Stimulated activated CD4-positive, alpha-beta T cell treated with anti-CD3 and anti-CD28 coated beads, Interleukin-1b, Interleukin-23, amount 100 ng/mL, for 1 hour (primary cell): ENCODE measurements at places on chromosomes 6 and 20.

DNA sequence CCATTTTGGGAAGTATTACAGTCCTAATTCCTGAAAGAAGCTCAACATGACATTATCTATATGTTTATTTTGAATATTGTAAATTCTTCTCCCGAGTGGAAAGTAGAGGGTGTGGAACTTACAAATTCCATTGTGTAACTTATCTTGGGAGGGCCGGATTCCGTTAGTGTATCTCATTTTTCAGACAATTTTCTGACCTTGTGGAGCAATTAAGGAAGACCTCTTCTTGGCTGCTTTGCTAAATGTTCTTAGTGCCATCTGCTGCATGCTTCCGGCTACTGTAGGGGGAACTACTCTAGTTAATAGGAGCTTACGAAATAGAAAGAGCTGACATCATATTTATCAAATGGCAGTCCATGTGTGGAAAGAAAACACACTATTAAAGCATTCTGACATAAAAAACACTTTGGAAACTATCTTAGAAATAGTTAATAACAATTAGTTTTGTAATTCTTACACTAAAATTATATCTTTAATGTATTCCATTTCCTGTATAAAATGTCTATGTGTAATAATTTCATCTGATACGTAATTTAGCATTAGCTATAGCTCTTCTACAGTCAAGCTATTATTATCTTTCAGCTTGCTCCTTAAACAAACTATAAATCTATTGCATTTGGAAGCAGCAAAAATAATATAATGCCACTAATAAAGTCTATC lies 41.5 kb upstream of the KCNQ5 start:
- no peak for DNase-seq

DNA sequence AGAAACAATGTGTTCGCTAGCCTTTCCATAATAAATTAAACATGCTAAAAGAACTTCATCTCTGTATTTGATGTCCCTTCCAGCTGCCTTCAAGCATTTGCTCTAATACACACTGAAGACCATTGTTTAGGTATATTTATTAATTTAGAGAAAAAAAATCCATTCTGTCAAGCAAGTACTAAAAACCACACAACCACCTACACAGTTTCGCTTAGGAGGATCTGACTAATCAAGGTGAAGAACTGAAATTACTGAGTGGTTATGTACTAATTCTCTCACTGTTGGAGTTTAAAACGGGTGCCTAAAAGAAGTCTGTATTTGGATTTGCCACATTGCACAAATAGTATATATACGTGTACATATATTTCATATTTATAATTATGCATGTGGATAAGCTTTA lies 58.9 kb downstream of the GMDS start:
- no peak for DNase-seq

DNA sequence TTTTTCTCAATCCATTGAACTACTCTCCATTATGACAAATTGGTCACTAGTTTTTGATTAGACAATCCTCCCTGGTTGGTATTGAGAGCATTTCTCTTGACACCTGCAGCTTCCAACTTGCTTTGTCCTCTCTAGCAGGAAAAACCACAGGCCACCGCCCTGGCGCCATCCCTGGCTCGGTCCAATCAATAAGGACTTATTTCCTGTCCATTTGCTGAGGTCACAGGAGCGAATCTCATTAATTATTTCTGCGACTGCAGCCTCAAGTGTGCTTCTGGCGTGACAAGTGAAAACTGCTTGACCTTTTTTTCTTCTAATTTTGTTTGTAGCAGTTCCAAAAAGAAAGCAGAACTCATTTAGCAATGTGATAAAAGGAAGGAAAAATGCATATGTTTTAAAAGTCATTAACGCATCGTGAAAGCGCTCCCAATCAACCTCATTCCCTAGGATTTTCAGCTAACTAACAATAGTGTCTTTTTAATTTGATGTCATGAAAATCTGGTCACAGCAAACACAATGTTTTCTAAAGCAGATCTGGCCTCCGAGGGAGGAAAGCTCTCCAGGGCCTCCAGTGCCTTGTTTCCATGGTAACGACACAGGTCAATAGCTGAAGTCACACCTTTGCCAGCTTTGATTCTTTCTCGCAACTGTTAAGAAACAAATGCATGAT lies 39.0 kb upstream of the BEND3 start:
- DNase-seq: no peak

GRCh38 chr6:122372647-122373046 lies 26.8 kb upstream of the HSF2 start:
- DNase-seq: no peak

GRCh38 chr6:84061613-84062398 lies 28.2 kb downstream of the MRAP2 start:
- DNase-seq: no peak
